ENCODE measurements at places on chromosomes 2 and 18.

GRCh38 chr2:116692988-116693387 lies 1121.5 kb upstream of the DDX18 start:
- DNase-seq, result no peak

DNA sequence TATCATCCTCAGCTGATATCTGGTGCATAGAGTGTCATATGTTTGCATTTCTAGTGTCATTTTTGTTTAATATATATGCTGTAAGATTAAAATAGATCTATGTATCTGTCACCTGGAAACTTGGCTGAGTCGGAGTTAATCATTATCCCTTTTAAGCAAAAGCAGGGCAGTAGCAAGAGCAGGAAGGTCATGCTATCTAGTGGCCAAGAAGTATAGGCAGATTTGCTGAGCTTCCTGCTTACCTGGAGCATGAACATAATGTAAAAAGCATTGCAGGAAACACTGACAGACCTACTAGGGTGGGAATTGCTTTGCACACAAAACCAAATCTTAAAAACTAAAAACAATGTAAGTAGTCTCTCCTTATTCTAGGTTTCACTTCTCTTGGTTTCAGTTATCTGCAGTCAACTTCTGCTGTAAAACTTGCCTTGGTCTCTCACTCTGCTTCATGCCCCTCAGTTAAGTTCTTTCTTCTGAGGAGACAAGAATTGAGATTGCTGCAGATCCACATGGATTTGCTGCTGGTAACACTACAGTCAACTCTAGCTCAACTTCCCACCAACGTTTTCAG lies 295.3 kb downstream of the CDH7 start:
- no peak for DNase-seq

DNA sequence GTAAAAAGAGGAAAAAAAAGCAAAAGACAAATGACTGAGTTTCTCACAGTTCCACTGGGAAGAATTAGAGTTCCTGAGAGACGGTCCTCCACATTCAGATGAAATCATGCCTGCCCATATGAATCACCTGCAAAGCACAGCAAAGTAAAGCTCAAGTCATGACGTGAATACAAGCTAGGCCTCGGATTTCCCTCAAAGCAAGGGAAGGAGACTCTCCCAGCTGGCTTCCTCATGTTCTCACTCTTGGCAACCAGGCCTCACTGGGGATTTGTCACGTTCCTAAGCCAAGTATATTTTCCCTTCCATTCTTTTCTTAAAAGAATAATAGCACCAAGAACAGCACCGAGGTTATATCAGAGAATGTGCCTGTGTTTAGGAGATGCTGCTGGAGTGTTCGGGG lies 47.0 kb downstream of the CYP27C1 start:
- DNase-seq, result no peak

DNA sequence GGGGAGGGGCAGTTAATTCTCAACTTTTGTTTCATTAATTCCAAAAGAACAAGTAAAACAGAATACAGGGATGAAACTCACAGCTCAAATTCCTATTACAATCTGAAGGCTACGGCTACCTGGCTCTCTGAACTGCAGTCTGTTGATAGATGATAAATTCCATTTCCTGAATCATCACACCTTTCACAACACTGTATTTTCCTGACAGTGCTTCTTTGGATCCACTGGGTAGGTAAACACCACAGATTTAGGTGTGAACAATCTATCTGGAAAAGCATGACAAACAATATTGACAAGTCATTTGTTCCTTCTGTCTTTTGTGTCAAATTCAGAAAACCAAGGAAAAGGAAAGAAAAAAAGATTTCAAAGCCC lies 843.2 kb downstream of the LRRTM4 start:
- DNase-seq, result no peak

DNA sequence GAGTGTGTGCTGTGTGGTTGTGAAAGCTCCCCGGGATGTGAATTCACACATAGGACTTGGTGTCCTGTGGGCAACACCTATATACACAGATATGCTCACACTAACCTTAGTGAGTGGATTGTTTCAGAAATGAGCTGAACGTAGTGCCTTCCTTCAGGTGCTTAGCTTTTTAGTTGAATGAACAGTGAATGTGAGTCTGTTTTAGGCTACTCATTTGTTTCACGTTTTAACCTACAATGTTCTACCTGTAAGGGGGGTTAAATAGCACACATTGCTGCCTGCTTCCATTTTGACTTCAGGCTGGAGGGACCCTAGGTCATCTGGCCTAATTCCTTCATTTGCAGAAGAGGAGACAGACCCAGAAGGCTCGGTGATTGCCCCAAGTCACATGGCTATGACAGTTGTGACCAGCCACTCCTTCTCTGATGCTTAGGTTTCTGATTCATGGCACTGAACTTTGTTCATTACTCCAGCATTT lies 1.0 kb downstream of the PLEK start:
- no peak for DNase-seq

DNA sequence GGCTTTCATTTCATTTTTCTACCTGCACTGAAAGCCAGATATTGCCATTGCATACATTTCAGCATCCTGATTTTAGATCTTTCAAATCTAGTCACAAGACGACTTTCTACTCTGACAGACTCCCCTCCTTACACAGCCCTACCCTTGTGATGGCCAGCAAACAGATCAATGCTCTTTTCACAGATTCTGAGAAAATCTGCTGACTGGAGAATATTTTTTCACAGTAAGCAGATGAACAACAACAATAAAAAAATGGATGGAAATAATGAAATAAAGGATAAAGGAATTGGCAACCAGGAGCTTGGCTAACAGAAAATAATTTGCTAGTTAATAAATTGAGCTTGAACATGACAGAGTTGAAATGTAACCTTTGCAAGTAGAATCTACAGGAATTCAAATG lies 527.2 kb downstream of the IRS1 start:
- no peak for DNase-seq

DNA sequence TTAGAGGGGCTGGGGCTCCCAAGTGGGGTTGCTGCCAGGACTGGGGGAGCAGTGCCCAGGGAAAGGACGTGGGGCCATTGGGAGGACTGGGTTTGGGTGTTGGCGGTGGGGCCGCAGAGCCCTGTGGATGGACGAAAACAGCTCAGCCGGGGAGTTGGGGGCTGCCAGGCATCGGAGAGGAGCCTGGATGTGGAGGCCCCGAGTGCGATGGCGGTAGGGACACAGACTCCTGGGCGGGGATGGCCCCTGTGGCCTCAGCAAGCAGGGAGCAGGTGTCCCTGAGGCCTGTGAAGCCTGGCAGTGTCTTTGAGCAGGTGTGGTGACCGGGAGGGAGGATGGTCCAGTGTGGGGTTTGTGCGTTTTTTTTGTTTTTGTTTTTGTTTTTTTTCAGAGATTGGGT lies 13.3 kb downstream of the CTDP1 start:
- no peak for DNase-seq

DNA sequence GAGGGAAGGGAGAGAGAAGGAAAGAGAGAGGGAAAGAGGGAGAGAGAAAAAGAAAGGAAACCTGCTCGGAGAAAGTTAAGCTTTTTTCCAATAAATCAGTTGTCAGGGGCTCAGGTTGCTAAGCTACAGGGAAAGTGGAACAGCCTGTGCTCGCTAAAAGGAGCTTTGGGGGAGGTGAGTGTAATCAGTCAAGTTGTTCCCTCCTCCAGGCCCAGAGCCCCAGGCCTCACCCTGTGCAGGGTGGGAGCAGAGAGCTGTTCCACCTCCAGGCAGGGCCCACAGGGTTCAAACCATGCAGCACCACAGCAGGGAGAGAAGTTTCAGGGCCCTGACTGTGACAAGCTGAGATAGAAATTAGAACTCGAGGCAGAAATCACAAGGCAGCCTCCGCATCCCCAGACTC lies 56.4 kb upstream of the PPP1CB start:
- peak; percentile 14 for DNase-seq

GRCh38 chr2:36964496-36965058 lies 1.8 kb downstream of the STRN start:
- DNase-seq, result no peak

GRCh38 chr18:34820360-34821065 lies 110.4 kb downstream of the DTNA start:
- DNase-seq, result no peak

DNA sequence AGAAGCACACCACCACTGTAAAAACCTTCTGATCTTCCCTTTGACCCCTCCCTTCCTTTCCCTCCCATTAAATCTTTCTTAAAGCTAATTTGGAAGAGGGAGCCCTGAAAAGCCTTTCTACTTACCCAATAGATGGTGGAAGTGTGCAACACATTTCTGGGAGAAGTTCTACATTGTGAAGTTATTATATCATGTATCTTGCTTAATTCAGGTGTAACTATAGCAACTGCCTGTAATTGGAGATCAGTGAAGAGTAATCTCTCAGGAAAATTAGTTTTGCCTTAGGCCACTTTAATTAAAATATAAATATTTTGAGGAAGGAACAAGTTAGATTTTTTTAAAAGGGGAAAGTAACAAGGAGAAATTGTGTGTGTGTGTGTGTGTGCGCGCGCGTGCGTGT lies 266.0 kb downstream of the SH3BP4 start:
- DNase-seq, result no peak

GRCh38 chr18:448116-448790 lies 52.2 kb downstream of the COLEC12 start:
- DNase-seq, result no peak

DNA sequence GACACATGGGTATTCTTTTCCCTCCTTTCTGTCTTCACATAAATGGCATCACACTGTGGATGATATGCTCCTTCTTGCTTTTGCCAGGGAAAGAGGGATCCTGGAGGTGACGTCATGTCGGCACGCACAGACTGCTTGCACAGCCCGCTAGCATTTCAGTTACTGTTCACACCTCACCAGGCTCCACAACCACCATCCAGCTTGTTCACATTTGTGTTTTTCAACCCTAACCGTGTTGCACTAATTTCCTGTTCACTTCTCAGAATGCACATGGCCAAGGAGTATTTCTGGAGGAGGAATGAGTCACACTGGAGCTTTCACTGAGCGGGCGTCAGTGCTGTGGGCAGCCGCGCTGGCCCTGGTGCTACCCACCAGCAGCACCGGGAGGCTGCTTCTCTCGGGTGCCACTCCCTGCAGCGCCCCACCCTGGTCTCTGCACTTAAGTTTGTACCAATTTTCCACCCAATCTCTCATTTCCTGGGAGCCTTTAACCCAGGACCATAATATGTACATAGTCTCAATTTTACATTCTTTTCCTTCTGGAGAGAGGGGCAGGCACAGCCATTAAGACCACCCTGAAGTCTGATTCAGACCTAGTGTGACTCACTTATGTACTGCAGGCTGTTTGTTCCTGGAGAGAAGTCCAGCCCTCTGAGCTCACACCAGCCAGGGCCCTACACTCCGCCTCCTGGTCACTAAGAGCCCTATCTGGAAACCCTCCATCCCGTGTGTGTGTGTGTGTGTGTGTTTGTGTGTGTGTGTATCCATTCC lies 65.1 kb downstream of the MBP start:
- DNase-seq, result peak; percentile 82

DNA sequence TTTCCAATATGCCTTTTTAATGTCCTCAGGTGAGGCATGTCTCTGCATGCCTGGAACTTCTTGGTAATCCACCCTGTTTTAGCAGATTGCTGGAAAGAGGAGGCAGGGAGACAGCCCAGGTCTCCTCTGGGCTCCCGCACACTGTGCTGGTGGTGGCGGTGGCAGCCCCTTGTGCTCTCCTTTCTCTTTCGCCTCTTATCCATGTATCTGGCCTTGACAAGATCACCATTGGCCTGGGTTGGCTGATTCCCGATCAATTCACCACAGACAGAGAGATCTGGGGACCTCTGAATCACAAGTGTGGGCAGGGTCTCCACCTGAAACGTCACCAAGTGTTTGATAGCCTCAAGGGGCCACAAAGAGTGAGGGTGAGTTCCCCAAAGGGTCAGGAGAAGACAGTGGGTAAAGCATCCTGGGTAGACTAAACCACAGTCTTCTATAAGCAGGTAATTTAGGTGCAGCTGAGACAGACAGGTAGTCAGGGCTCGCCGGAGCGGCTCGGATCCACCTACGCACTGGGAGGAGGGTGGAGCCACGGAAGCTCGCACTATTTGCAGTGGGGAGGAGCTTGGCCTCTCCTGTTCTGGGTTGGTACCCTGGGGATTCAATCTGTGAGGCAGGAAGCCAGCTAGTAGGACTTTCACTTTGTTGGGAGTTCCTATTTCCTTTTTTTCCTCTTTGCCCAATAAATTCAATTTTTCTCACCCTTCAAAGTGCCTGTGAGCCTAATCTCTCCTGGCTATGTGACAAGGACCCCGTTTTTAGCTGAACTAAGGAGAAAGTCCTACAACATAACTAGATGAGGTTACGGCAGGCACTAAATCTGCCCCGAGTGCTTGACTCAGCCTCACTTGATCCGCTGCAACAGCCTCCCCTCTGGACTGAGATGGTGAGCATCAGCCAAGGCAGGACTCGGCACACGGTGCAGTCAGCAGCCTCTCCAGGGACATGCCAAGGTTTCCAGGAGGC lies 57.6 kb downstream of the SLC4A3 start:
- DNase-seq, result no peak

DNA sequence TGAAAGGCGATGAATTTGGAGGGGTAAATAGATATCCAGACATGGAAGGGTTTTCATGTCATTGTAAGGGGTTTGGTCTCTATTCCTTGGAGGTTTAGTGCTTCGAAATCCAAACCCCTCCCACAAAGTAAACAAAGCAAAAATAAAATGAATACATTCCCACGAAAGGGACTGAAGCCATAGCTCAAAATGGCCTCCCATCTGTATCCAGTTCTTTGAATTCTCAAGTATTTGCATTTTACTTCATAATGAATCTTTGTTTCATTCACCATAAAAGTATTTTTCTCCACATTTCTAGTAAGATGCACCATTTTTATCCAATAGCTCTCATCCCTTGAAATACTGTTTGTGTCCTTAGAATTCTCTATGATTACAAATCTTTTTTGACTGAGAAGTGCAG lies 103.2 kb upstream of the DTNA start:
- DNase-seq, result no peak

GRCh38 chr2:160463245-160463644 lies 30.4 kb downstream of the RBMS1 start:
- no peak for DNase-seq

GRCh38 chr18:52333860-52334259 lies 6.1 kb upstream of the DCC start:
- no peak for DNase-seq

DNA sequence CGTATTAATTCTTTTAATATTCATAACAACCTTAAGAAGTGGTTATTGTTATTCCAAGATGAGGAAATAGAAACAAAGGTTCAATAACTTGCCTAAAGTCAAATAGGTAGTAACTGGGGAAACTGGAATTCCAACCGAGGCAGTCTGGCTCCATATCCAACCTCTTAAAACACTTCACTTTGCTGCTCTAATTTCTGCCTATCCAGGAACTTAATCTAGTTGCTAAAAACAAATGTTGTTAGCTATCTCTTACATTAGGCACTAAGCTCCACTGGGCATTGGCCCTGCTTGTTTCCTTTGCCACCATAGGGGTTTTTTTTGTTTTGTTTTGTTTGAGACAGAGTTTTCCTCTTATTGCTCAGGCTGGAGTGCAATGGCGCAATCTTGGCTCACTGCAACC lies 24.8 kb downstream of the ERLEC1 start:
- DNase-seq, result no peak

GRCh38 chr18:58856881-58857280 lies 7.8 kb upstream of the ZNF532 start:
- DNase-seq, result no peak

- DNase-seq, result no peak
Observed at GRCh38 chr2:129747500-129748125, 231.9 kb upstream of the RAB6C start.
